ENCODE measurements at places on chromosomes 1 and 21.
A peak's percentile ranks its signal among the peaks of the same experiment; 100 is the strongest.

DNA sequence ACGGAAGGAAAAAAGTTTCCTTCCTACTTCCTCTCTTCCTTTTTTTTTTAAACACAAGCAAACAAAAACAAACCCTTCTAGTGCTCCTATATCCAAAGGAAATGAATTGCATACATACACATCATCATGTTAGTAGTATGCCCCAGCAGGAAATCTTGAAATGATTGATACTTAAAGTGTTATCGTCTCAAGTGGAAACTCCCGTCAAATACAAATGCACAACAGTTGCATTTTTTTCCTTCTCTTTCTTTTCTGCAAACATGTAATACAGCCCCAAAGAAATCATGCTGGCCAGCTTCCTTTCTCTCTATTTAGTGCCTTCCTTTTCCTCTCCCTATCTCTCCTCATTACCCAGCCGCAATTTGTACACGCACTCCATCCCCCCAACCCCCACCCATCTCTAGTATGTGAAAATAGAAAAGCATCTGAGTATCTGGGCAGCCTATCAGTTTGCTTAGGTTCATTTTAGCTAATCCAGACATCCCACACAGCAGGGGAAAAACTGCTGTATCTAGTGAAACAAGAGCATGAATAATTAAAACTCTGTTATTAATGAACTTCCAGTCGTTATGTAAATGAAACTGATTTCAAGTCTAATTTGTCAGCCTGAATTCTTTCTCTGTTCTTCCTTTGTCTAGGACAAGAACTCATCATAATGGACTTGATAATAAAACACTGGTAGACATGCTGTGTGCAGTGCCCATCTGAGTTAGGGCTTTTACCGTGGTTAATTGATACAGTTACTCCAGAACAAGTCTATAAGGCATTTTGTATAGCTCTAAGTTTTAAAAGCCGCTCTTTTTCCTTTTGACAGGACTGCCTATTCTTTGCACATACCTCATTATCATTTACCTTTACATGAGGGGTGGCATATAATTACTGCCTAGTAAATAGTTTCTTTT, 336.5 kb upstream of the ADGRL2 start:
- DNase-seq: no peak

DNA sequence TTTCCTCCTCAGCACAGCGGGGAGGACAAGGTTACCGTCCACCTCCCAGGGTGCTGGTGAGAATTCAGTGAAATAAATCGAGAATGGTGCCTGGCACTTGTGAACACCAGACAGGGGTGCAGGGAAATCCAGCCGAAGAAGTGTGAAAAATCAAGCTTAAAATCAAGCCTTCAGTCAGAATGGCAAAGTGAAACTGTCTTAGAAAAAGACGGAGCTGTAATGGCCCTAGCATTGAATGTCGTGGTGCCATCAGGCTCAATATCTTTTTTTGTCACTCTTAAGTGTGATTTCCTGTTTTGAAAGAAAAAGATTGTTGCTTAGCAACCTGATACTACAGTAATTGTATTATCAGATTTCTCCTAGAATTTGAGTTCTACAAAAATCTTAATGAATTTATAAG, 22.1 kb downstream of the EDARADD start:
- DNase-seq: peak; percentile 8

GRCh38 chr1:33962061-33962460, 98.2 kb downstream of the HMGB4 start:
- DNase-seq: no peak

DNA sequence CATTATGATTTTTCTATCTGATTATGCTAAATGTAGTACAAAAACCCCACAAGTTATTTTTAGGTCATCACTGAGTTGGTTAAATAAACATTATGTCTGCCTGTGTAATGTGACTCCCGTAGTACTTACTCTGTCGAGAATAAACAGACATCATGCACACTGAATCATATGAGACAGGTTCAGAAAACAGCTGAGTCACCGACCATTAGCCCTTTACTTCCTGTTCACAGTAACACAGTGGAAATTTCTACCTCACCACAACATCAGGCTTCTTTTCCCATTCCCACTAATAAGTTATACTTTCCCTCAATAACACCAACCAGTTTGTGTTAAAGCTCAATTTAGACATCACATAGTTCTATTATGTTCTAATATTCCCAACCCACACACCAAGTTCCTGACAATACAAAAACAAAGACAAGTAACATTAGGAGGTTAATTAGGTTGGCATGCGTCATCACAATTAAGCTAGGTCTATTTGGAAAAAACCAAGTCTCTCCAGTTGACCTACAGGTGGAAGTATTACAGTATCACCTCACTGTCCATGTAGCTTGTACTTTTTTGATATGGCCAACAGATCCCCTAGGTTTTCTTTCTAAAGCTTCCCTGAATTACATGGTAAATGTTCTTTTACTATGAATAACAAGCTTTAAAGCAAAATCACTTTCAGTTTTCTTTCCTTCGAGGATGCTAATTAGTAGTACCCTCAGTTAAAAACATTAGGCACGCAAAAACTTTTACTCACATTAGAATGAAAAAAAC, 154.2 kb downstream of the EIF4G3 start:
- peak; percentile 38 for DNase-seq

DNA sequence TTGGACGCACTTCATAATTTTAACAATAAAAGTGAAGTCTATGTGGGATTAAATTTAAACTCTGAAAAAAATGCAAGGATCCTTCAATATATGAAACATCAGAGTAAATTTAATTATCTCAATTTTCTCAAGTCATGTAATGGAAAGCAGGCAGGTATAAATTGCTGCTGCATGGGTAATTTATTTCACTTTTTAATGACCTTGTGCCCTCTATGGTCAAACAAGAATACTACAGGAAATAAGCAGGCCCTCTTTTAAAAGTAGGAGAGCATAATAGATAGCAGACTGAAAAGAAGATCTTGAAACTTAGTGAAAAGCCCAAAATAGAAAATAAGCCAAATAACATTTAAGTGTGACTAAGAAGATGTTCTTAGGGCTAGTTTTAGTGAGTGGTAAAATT, 22.9 kb downstream of the BCAS2 start:
- DNase-seq: no peak

DNA sequence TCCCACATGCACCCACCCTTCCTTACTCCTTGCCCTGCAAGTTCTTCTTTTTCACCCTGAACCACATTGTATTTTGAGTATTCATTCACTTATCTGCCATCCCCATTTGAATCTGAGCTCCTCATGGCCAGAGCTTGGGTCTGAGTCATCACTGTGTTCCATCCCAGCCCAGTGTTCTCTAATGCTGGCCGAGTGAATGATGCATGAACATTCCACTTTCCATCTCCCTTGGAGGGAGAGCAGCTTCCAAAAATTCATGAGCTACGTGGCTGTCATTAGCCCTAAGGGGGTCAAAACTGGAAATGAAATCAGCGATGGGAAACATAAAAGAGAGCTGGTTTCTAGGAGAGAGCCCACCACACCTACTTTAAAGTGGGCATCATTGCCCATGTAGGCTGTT, 187.0 kb upstream of the USP24 start:
- DNase-seq: no peak

Data from activated CD4-positive, alpha-beta T cell treated with anti-CD3 and anti-CD28 coated beads for 4 hours (primary cell).